ENCODE measurements at places on chromosomes 5 and 9.

- no peak for DNase-seq
These were observed 26.8 kb downstream of the ACTBL2 start for GRCh38 chr5:57455511-57456455.

DNA sequence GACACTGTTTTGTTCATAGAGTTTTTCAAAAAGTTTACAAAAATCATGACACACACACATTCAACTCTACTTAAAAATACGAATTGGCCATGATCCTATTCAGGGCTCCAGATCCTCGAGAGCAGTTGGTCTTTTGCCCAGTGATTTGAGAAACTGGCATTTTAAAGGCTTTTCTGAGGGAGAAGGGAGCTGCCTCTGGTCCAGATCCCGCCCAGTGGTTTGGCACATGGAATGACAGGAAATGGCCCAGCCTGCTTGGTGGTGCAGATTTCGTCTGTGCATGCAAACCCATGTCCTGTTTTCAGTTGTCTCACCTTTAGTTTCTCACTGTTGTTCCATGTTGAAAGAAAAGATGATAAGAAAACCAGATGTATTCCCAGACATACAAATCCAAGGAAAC lies 3.6 kb downstream of the CAMK4 start:
- no peak for DNase-seq

GRCh38 chr5:175870820-175871447 lies 444 bp upstream of the CPLX2 start:
- no peak for DNase-seq

DNA sequence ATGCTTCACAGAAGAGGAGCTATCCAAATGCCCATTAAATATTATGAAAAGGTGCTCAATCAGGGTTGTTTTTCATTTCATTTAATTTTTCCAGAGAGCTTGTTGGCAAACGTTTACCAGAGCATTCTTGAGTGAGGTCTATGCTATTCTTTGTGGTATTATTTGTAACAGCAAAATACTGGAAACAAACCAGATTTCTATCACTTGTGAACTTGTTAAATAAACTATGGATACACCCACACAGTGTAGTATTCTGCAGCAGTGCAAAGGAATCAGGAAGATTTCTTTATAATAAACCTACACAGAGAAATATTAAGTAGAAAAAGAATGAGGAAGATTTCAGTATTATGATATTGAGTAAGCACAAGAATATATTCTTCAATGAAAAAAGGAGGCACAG lies 15.0 kb upstream of the SLC1A1 start:
- no peak for DNase-seq

- no peak for DNase-seq
These were observed 303.7 kb upstream of the SLC24A2 start for GRCh38 chr9:20092561-20092960.

- DNase-seq: no peak
These were observed 38.7 kb upstream of the PTGS1 start for GRCh38 chr9:122332083-122332482.

DNA sequence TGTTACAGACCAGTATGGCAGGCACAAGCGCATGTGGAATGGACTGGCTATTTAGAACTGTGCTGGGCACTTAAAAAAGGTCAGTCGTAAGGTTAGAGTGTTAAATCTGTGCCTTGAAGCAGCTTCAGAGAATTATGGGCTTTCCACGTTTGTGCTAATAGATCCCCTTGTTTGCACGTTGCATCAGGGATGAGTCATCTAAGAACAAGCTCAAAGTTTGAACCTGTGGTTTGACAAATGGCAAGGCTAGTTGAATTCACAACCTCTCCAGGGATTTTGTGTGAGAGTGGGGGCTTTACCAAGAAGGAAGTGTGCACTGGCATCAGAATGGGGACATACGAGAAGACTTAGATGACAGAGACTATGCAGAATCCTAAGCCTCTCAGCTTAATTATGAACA lies 249.6 kb downstream of the IRX1 start:
- DNase-seq: no peak

GRCh38 chr5:176716320-176716719 lies 69.0 kb downstream of the TSPAN17 start:
- DNase-seq: peak; percentile 19

- DNase-seq: no peak
These were observed 4.9 kb downstream of the AK6 start for GRCh38 chr5:69364414-69364813.

DNA sequence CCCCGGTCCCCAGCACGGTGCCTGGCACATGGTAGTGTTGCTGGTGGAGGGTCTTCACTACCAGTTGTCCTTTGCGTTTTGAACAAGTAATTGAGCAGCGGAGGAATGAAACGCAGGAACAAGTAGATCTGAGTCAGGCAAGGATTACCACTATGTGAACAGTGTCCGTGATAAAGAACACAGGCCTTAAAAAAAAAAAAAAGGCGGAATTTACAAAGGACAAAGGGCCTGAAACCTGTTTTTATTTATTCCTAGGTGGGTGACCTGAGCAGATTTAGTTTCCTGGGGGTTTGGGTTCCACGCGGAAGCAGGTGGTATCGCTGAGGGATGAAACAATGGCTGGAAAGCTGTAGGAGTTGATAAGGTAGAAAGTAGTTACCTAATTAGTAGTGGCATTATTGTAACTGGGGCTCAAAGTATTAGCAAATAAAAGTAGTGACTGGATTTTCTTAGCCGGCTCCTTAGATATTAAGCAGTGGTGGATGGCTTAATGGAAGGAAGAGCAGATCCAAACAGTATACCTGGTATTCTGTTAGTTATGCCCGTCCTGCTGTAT lies 1.1 kb downstream of the RUSC2 start:
- no peak for DNase-seq

DNA sequence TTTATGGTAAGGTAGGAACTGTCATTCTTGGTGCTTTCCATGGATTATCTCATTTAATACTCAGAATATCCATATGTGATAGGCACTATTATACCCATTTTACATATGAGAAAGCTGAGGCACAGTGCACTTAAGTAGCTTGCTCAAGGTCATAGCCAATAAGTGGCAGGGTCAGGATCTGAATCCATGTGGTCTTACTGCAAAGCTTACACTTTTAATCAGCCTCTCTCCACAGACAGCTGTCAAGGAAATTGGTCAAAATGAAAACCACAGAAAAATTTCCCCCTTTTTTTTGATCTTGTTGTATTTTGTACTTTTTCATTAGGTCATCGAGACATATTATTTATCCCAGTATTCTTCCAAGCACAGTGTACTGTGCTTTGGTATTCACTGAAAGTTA lies 78.5 kb downstream of the ERCC6L2 start:
- DNase-seq: no peak

DNA sequence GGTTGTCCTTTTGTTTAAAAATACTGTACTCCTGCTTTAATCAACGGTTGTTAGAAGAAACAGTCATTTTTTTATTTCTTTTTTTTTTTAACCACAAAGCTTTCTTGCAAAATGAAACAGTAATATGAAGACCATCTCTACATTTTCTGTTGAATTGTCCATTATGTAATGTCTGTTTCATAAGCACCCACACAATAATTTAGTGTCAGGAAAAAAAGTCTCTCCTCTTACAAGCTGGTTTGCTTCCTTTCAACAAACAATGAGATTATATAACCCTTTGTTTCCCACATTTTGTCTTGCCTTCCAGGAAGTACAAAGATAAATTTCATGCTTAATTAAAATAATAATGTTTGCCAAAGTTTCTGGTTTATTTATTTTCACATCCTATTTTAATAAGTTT lies 16.7 kb downstream of the CTNNAL1 start:
- no peak for DNase-seq

GRCh38 chr9:136160381-136160841 lies 41.7 kb upstream of the TMEM250 start:
- DNase-seq: no peak

DNA sequence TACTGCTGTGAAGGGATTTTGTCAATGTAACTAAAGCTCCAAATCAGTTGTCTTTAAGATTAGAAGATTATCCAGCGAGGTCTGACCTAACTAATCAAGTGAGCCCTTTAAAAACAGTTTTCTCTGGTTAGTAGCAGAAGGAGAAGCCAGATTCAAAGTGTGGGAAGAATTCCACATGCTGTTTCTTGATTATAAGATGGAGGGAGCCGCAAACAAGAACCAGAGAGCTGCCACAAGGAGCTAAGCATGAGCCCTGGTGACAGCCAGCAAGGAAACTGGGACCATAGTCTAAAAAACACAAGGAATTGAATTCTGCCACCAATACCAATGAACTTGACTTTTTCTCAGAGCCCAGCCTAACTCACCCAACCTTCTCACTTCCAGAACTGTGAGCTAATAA lies 37.0 kb upstream of the OR2S2 start:
- DNase-seq: no peak

DNA sequence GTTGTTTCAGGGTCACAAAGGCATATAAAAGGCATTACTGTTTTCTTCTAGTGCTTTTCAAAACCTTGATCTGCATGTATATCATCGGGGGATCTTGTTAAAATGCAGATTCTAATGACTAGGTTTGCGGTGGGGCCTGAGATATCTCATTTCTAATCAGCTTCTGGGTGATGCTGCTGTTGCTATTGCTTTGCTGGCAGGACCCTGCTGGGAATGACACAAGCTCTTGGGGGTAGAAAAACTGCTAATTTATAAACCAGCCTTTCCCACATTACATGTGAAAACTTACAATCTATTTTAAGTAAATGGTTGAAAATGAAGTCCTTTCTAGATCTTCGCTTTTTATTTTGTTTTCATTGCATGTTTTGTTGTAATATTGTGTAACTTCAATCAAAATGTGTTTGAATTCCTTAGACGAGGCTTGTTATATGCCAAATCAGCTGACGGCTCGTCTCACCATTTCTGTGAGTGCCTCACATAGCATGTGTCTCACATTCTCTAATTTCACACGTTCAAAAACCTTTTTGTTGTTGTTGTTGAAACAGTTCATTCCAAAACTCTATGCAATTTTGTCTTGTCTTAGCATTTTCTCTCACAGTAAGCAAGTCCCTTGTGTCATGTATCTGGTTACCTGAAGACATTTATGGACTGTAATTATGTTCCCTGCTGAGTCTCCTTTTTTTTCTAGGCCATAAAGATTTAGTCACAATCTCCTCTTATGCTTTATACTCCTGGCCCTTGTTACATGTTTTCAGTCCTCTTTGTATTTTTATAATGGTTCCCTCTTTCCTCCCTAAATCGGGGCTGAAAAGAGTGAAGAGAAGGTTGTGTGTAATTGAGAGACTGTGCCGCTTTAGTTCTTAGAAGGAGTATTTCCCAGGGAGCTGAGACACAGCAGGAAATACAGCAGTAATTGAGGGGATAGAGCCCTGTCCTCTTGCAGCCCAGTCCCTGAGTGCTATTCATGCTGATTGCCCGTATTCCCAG lies 521.0 kb upstream of the SEMA6A start:
- no peak for DNase-seq

DNA sequence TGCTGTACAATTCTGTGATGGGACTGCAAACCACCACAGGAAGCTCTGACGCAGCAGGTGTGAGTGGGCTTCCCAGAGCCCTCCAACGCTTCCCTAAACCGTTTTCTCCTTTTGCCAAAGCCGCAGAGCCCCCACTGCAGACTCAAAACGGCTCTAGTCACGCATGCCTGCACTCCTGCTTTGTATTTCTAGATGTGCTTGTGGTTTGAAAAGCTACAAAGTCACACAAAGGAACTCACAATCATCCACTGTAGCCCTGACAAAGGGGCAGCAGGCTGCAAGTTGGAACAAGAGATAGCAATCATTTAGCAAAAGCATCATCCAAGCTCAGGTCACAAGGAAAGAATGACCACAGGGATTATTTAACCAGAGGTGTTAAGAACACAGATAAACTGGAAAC lies 79.3 kb downstream of the PTPN3 start:
- DNase-seq: no peak

DNA sequence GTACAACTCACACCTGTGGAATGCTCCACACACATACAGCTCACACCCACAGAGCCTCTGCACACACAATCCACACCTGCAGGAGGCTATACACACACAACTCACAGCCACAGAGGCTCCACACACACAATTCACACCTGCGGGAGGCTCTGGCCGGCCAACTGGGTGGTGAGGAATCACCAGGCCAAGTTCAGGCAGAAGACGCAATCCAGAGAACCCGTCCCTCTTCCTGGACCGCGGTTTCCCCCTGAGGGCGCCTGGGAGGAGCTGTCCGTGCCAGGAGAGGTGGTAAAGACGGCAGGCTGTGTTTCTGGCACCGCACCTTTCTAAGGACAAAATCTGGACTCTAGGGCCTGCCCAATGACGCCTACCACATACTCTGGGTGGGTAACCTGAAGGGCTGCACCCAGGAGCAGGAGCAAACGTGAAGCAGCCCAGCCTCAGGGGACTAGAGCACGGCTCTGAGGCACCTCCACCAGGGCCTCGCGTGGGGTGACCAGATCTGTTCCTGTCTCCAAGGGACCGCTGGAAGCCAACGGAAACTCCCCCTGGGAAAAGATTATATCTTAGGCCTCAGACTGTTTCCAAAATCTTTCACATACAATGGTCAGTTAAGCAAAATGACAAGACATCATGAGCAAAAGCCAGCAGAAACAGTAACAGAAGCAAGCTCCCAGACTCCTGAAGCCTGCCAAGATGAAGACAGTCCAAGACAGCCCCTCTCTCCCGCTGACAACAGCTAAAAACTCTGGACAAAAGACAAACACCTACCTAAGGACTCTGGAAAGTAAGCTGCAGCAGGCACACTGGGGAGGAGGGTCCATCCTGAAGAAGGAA lies 16.9 kb downstream of the CAMSAP1 start:
- no peak for DNase-seq

DNA sequence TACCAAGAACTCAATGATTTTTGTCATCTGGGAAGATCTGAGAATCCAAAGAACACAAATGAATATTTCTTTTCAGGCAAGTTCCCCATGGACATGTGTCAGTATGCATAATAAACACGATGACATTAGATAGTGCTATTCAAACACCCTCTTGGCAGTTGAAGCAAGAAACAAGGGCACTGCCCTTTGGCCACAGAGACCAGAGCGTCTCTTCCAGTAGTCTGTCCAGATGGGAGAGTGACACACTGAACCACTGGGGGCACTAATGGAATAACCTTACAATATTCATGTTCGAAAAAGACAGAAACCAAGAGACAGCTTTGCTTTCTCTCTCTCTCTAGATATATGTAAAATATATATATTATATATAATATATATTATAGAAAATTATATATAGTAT lies 301.9 kb downstream of the CTNND2 start:
- DNase-seq: no peak
